Regular cardiac myocyte (primary cell): ENCODE measurements at places on chromosomes 11 and 22. TPM values are rescaled to one million over a fixed set of nuclear protein-coding genes. Genes with fewer than 3 reads are reported as not detected.

Gene P2RX6
- 2.7 and 9.3 TPM in 2 replicates for total RNA-seq

Gene ANAPC15
- 13.8 and 49.3 TPM in 2 replicates for total RNA-seq

Gene NPAS4
- not detected in 2 replicates for total RNA-seq

Gene EFEMP2
- 44.9 and 71.0 TPM in 2 replicates for total RNA-seq

Gene RIC3
- total RNA-seq: not detected in 2 replicates

Gene TRIM49
- total RNA-seq: not detected in 2 replicates

Gene OR5AK2
- total RNA-seq: not detected in 2 replicates

Gene ABTB2
- 2.8 and 3.1 TPM in 2 replicates for total RNA-seq

Gene IGLL1
- not detected in 2 replicates for total RNA-seq

Gene APOA4
- total RNA-seq: not detected in 2 replicates

Gene GPR83
- under 0.01 TPM in 1 of 2 replicates, not detected in the other for total RNA-seq

Gene OR4C15
- not detected in 2 replicates for total RNA-seq

Gene SYCE3
- not detected in 2 replicates for total RNA-seq

Gene ART5
- 0.28 TPM in 1 of 2 replicates, not detected in the other for total RNA-seq

Gene KCNJ1
- total RNA-seq: under 0.01 TPM in 1 of 2 replicates, not detected in the other

Gene TTC28
- 11.1 and 20.3 TPM in 2 replicates for total RNA-seq

Gene SCGB2A2
- total RNA-seq: not detected in 2 replicates

Gene ZC3H12C
- total RNA-seq: 13.8 and 16.1 TPM in 2 replicates

Gene MYO18B
- under 0.01 and 0.28 TPM in 2 replicates for total RNA-seq
